ENCODE measurements at places on chromosomes 11 and 22.

- DNase-seq = no peak
Observed at GRCh38 chr11:77876045-77876444, 55.1 kb downstream of the AAMDC start.

GRCh38 chr22:45868571-45869339 lies 108.2 kb downstream of the WNT7B start:
- DNase-seq = no peak

DNA sequence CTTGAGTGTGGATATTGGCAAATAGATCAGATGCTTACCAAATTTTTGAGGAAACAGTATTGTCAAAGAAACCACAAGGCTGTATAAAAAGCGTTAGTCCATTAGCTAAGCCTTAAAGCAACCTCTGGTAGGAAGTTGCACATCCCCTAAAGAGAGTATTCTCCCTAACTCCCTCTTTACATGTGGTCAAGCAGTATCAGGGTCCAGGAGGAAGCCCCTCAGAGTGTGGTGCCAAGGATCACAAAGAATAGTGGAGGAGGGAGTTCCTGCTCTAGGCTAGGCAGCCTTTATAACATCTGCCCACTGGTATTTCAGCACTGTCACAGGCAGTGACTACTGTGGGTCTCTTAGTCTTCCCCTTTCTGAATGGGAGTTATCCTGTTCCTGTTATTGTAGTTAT lies 18.8 kb upstream of the AMPD3 start:
- DNase-seq = no peak

DNA sequence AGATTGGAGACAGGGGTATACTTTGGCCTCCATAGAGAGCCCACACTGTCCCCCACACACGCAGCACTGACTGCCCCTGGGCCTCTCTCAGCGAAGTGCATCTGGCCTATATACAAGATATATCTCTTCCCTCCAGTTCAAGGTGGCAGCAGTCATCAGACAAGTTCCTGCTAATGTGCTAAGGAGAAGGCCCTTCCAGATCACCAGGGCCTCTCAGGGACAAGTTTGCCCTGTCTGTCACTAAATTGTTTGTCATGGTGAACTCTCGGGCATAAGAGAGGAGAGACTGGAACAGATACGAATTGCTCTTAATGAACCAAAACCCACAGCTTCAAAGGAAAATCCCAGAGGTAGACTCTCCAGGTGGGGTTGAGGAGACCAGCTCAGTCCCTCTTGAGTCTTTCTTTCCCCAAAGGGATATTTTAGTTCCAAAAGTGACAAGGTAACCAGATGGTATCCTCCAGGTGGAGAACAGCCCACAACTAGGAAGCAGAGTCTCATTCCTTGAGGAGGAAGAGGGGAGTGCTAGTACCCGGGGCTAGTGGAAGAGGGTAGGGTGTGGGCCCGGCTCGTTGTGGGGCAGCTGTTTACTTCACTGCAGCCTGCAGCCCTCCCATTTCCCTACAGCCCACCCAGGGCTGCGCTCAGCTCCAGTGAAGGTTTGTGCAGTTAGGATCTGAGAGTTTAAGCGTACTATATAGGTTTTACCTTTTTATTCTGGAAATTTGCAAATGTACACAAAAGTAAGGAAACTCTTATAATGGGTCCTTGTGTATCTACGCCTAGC lies 2.2 kb upstream of the SLC35C1 start:
- DNase-seq = no peak

GRCh38 chr11:60942219-60942618 lies 9.8 kb downstream of the SLC15A3 start:
- DNase-seq = no peak

DNA sequence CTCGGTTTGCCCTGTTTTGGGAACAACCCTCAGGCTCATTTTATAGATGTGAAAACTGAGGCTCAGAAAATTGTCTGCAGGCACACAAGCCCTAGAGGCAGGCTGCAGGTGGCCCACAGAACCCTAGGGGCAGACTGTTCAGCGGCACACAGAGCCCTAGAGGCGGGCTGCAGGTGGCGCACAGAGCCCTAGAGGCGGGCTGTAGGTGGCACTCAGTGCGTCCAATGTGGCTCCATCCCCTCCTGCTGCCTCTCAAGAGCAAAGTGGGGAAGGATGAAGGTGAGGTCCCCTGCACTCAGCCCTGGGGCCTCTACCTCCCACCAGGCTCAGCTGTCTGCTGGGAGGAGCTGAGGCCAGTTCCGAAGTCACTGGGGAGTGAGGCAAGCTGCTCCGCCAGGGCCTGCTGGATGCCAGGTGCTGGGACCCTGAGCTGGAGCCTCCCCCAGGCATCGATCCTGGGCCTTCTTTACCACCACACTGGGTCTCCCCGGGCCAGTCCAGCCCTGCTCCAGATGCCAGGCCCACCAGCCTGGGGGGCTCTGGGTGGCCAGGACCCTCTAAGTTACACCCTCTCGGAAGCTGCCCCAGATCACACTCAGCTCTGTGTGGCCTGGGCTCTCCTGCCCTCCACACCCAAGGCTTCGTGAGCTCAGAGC lies 2.3 kb downstream of the ACY3 start:
- no peak for DNase-seq

- DNase-seq = no peak
Observed at GRCh38 chr11:8624698-8625097, 30.7 kb upstream of the STK33 start.

- no peak for DNase-seq
Observed at GRCh38 chr11:99979042-99979441, 708.0 kb upstream of the ARHGAP42 start.
